ENCODE measurements at places on chromosomes 12 and 14.

DNA sequence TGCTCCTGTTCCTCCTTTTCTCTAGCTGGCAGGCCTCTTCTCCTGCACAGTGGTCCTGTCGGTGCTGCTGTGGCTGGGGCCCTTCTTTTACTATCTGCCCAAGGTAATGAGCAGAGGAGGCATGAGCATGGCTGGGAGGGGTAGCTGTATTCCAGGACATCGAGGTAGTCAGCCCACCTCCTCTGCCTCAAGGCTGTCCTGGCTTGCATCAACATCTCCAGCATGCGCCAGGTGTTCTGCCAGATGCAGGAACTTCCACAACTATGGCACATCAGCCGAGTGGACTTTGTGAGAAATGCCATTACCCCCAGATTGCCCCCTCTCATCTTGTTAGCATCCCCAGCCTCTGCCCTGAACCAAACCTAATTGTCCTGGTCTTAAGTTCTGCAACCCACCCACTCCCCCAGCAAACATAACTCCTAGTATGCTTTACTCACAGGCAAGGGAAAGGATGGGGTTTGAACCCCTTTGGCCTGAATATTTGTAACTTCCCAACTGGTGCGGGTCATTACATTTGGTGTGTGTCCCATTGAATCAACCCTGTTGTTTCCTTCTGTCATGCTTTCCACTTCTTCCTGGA, 9.1 kb downstream of the B4GALNT1 start:
- no peak for DNase-seq

DNA sequence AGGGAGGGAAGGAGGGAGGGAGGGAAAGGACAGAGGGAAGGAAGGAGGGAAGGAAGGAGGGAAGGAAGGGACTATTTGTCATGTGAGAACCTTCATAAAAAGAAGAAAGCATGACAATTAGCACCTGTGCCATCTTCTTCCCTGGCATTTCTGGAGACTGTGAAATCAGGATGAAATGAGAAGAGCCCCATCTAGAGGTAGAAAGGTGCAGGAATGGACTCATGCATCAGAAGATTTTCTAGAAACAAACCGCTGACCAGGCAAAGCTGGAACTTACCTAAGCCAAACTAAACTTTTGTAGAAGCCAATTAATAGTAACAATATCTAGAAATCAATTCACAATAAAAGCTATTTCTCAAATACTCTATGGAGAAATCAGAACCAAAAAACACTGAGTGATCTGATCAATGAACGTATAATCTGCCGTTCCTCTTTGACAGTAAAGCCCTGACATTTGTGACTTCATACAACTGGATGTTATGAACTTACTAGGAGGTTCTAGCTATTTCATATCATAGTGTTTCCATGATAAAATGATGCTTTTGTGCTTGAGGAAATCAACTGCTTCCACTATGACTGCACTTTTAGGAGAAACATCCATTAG, 24.4 kb upstream of the CRACR2A start:
- peak; percentile 38 for DNase-seq

- no peak for DNase-seq
Measured at GRCh38 chr14:89365061-89365801, 51.8 kb downstream of the FOXN3 start.

DNA sequence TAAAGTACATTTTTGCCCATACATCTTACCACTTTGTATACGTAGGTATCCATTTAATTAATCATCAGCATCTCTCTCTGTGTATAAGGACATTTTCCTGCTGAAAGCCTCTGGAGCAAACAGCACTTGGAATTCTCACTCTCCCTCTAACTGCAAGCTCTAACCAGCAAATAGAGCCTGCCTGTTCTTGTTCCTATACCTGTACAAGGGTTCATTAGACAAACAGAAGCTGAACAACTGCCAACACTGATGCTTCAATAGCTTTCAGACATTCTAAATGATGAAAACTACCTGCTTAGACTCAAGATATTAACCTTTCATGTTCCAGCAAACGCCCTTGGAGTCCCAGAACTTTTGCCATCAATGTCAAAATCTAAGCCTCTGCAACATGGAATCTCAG, 98.0 kb downstream of the KCNH5 start:
- DNase-seq, result no peak

GRCh38 chr14:101738703-101739320, 22.7 kb upstream of the PPP2R5C start:
- no peak for DNase-seq

- no peak for DNase-seq
Measured at GRCh38 chr14:90797451-90797850, 18.8 kb downstream of the TTC7B start.

- DNase-seq, result no peak
Measured at GRCh38 chr14:91032248-91032647, 28.2 kb downstream of the RPS6KA5 start.

DNA sequence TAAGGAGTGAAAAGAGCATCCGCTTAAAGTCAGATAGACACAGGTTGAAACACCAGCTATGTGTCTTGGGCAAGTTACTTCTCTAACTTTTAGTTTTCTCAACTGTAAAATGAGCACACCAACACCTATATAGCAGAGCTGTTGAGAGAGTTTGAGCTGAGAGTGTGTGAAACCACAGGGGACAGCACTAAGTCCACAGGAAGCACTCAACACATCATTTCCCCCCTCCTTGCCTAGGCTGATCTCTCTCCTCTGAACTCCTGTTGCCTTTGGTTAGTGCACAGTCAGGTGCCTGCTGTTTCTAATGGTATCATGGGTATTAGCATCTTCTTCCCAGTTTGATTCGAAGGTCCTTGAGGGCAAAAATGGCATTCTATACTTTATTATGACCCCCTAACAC, 176.7 kb downstream of the DPF3 start:
- DNase-seq, result no peak

GRCh38 chr12:15435597-15435996, 113.3 kb downstream of the PTPRO start:
- no peak for DNase-seq

- DNase-seq, result no peak
Measured at GRCh38 chr14:99309220-99309766, 37.3 kb upstream of the BCL11B start.

- no peak for DNase-seq
Measured at GRCh38 chr12:131674373-131674772, 36.5 kb upstream of the SFSWAP start.

- no peak for DNase-seq
Measured at GRCh38 chr12:31859232-31859977, 99.8 kb upstream of the RESF1 start.

- DNase-seq, result no peak
Measured at GRCh38 chr12:56220611-56221231, 1.0 kb downstream of the RNF41 start.

GRCh38 chr12:129002427-129002826, 149.1 kb downstream of the GLT1D1 start:
- no peak for DNase-seq

- DNase-seq, result no peak
Measured at GRCh38 chr14:99347561-99347960, 75.6 kb upstream of the BCL11B start.

GRCh38 chr14:75927564-75928087, 54.2 kb downstream of the TGFB3 start:
- DNase-seq, result no peak

DNA sequence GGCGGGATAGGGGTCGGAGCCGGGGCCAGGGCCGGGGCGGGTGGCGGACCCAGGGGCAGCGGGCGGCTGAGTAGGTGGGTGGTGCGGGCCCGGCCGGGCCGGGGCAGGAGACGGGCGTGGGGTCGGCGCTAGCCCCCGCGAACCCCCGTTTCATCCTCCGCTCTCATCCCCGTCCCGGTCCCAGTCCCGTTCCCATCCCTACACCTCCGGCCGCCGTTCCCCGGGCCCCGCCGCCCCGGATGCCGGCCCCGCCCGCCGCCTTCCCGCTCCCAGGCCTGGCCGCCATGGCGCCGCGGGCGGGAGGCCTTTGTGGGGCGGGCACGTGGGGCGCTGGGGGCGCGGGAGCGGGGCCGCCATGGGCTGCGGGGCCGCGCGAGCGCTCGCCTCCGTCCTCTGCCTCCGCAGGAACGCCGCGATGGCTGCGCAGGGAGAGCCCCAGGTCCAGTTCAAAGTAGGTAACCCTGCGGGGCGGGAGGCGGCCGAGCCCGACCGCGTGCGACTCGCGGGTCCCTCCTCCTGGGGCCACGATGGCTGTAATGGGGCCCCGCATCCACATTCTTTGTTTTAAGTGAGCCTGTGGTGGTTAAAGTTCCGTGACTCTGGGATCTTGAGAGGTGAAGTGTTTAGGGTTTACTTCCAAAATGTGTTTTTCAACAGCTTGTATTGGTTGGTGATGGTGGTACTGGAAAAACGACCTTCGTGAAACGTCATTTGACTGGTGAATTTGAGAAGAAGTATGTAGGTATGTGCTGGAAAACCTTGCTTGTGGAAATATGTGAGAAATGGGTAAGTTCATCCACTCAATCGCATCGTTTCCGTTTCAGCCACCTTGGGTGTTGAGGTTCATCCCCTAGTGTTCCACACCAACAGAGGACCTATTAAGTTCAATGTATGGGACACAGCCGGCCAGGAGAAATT, 572 bp downstream of the RAN start:
- peak; percentile 42 for DNase-seq

GRCh38 chr14:95758331-95758730, 44.4 kb upstream of the TCL1A start:
- no peak for DNase-seq

DNA sequence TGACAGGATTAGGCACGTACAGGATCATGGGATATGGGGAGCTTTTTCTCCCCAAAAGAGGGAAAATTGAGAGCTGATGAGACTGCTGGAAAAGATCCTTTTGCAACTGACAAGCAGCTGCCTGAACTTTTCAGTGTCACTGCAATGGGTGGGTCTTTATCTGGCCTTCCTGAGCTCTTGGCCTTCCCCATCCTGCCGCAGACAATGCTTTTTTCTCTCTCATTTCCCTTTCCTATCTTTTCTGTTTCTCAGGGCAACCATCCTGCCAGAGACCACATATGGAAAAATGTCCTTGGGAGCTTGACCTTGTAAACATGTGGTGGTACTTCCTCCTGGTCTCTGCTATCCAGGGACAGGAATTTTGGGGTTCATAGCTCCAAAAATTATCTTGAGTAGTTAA, 75.8 kb downstream of the CALM1 start:
- no peak for DNase-seq

GRCh38 chr14:106107703-106108102, 581.3 kb downstream of the TMEM121 start:
- no peak for DNase-seq

DNA sequence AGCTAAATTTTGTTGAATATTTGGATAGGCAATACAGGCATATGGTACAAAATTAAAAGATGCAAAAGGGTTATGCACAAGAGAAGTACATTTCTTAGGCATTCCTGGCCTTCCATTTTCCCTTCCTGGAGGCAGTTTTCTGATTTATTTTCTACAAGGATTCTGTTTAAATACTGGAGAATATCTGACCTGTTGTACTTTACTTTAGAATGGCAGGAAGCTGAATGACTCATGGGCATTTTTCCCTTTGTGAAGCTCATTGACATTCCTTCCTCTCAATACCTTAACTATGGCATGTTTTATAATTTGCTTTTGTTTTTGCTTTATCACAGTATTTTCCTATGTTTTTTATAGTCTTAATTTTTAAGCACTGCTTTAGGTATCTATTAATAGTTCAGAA, 62.7 kb downstream of the RCOR1 start:
- no peak for DNase-seq

GRCh38 chr12:96487634-96488033, 1.7 kb upstream of the CFAP54 start:
- DNase-seq, result no peak

- no peak for DNase-seq
Measured at GRCh38 chr14:49546766-49547165, 39.4 kb downstream of the RPS29 start.

DNA sequence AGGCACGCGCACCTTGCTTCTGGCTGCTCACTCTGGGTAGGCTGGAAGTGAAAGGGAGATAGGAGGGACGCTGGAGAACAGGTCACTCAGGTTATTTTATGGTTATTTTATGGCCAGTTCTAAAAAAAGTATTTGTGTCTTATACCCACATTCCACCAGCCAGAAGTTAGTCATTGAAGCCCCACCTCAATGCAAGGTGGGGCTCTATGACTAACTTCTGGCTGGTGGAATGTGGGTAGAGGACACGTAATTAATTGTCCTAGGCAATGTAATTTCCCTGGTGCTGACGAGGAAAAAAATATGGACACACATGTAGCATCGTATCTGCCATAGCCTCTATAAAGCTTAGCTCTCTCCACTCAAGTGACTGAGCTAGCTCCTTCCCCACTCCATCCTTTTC, 104.9 kb downstream of the PDZRN4 start:
- DNase-seq, result no peak

GRCh38 chr12:20445687-20446086, 77.3 kb downstream of the PDE3A start:
- no peak for DNase-seq

- DNase-seq, result no peak
Measured at GRCh38 chr12:77387671-77388070, 322.3 kb upstream of the E2F7 start.

- DNase-seq, result no peak
Measured at GRCh38 chr14:78764645-78765044, 594.5 kb downstream of the NRXN3 start.

- DNase-seq, result no peak
Measured at GRCh38 chr12:47753021-47754001, 5.4 kb downstream of the RAPGEF3 start.

Measured in HEK293T (cell line).